Peyer's patch (tissue), 4 donors: ENCODE measurements at places on chromosomes 11 and 22. TPM values are rescaled to one million over a fixed set of nuclear protein-coding genes. Genes with fewer than 3 reads are reported as not detected.

DNA sequence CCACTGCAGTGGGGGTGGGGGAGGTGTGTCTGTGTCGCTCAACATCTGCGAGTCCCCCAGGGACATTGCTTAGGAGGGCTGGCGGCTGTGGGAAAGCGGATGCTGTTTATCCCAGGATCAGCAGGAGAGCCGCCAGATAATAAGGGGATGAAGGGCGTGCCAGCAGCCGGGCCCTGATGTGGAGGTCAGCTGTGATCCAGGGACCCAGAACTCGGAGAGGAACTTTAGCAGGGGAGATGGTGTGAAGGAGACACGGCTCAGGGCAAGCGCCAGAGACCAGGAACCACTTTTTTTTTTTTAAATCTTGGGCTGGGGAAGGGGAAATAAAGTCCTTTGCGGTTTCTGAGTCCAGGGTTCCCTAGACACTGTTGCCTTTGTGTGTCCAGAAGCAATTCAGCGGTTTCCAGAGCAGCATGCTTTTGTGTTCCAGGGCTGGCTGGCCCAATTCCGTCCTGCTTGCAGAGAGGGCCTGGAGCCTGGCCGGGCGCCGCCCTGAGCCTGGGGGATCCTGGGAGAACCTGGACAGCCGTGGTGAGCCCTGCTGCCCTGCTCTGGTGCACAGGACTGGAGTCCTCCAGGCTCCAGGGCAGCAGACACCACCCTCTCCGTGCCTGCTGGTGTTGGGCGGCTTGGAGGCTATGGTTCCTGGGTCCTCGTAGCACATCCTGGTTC is at the start of gene GRAMD4:
TSS of gene GRAMD4 (plus strand) at position 557 of the 672 bp plus-strand sequence. CDS start 6,414 bp downstream, outside the sequence.
- peak within 1 kb of the TSS; percentile 27 for H3K27ac ChIP-seq
- H3K4me3 ChIP-seq: no peak within 1 kb of the TSS
- DNase-seq: no peak

DNA sequence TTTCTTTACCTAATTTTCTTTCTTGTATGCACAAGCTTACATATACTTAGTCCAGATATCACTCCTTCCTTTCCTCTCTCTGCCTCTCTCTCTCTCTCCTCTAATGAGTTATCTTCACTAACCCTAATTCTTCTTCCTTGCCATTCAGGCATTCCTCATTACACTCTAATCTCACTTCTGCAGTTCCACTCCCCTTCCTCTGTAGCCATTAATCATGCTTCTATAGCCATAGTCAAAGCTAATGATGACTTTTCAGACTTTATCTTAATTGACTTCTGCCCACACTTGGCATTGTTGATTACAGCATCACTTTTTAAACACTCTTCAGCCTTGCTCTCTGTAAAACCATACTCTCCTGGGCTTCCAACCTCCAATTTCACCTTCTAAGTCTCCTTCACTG is 35.3 kb upstream of the SC5D start:
- no peaks in the 10 kb centered on the region for H3K4me1 ChIP-seq
- H3K36me3 ChIP-seq: no peaks in the 10 kb centered on the region
- no peaks in the 10 kb centered on the region for H3K27me3 ChIP-seq
- H3K4me3 ChIP-seq: no peak overlapping the region
- no peak overlapping the region for H3K27ac ChIP-seq

- H3K4me3 ChIP-seq: peak overlapping the region; percentile 88
- no peaks in the 10 kb centered on the region for H3K27me3 ChIP-seq
- H3K36me3 ChIP-seq: no peaks in the 10 kb centered on the region
- peak; percentile 89 for DNase-seq
Measured at GRCh38 chr11:58577555-58578135, 1.2 kb upstream of the ZFP91 start.

DNA sequence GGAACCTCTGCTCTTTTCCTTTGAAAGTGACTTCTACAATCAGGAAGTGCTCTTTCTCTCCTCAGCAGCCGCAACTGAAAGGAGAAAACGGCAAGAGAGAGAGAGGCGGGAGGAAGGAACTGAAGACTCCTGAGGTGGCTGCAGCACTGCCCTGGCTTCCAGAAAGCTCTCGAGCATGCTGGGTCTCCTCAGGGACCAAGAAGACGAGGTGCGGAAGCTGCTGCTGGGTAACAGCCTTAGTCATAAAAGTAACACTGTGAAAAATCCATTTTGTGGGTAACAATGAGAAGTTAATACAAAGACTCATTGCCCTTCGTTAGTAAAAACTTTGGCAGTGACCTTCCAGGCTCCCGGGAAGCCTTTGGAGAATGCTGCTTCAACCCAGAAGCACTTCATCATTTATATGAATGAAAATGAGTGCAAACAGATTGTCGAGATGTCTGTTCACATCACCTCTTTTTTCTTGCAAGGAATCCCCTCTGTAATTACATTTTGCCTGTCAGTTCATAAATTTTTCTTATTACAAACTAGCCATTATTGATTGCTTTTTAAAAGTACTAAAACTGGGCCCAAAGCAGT is 473.4 kb downstream of the SOX6 start:
- DNase-seq: no peak
- H3K27ac ChIP-seq: no peak overlapping the region
- H3K4me1 ChIP-seq: no peaks in the 10 kb centered on the region
- H3K4me3 ChIP-seq: no peak overlapping the region

- no peak overlapping the region for H3K27ac ChIP-seq
- no peak overlapping the region for H3K4me3 ChIP-seq
- DNase-seq: no peak
- no peaks in the 10 kb centered on the region for H3K27me3 ChIP-seq
- H3K4me1 ChIP-seq: no peaks in the 10 kb centered on the region
Measured at GRCh38 chr11:69604055-69604454, 36.9 kb upstream of the CCND1 start.

GRCh38 chr11:87203907-87204602 is 166.3 kb downstream of the TMEM135 start:
- no peak overlapping the region for H3K4me3 ChIP-seq
- no peaks in the 10 kb centered on the region for H3K4me1 ChIP-seq
- H3K27me3 ChIP-seq: no peaks in the 10 kb centered on the region
- no peaks in the 10 kb centered on the region for H3K36me3 ChIP-seq
- H3K27ac ChIP-seq: no peak overlapping the region
- no peak for DNase-seq

DNA sequence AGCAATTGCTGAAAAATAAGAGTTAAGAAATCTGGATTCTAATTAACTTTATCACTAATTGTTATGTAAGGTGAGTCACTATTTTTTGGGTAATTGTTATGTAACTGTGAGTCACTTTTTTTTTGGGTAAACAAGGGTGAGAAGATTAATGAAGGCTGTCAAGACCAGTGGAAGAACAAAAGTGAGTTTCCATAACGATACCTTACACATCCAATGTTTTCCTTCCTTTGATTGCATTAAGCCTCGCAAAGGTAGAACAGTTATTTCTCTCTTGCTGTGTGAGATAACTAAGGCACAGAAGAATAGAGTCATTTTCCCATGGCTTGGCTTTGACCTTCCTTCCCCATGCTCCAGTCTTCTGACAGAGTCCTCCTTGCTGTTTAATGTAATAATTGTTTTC is 374.7 kb downstream of the DDX10 start:
- no peaks in the 10 kb centered on the region for H3K4me1 ChIP-seq
- H3K27ac ChIP-seq: no peak overlapping the region
- no peak for DNase-seq
- no peaks in the 10 kb centered on the region for H3K36me3 ChIP-seq
- H3K27me3 ChIP-seq: no peaks in the 10 kb centered on the region

CRYBB2 gene
- 1.6 TPM for total RNA-seq

FAM168A gene
- total RNA-seq: 34.3 TPM

VWCE gene
- not detected for total RNA-seq
